ENCODE measurements at places on chromosomes 1 and 21. TPM values are rescaled to one million over a fixed set of nuclear protein-coding genes. Genes with fewer than 3 reads are reported as not detected.

Gene H3-3A
- total RNA-seq: 308 TPM

Gene SLC9C2
- not detected for total RNA-seq

Gene SPRR2F
- not detected for total RNA-seq

DNA sequence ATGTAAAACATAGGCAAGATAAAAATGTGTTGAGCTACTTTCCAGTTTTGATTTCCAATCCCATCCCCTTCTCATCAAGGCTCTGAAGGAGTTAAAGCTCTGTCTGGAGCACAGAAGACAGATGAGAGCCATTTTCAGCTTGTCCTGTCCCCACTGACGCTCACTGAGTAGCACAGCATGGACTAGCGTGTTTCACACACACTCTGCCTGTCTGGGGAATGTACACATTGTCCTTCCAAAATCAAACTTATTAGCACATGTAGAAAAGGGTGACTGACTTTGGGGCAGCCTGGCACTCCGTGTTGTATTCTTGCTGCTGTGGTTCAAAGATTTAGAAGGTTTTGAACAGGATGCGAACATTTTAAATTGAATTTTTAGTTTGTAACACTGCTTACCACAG lies 139.2 kb downstream of the NEK7 start:
- DNase-seq: no peak

DNA sequence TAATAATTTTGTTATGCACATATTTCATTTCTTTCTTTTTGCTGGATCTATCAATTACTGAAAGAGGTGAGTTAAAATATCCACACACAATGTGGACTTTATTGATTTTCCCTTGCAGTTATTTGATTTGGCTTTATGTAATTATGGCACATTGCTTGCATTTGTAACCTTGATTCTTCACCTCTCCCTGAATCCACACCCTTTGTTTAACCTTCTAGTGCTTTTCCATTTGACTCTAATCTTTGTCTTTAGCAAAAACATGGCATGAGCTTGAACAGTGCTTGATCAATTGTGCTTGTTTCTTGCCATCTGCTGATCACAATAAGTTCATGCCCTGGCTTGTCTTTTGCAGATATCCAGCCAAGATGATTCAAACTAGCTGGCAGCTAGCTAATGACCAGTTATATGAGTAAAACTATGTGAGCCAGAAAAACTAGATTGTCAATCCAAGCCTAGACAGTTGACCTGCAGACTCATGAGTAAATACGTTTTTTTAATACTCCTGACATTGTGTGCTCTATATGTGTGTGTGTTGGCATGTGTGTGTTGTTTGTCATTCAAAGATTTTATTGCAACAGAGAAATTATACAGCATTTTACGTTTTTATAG lies 899.2 kb downstream of the NCAM2 start:
- no peak for DNase-seq

DNA sequence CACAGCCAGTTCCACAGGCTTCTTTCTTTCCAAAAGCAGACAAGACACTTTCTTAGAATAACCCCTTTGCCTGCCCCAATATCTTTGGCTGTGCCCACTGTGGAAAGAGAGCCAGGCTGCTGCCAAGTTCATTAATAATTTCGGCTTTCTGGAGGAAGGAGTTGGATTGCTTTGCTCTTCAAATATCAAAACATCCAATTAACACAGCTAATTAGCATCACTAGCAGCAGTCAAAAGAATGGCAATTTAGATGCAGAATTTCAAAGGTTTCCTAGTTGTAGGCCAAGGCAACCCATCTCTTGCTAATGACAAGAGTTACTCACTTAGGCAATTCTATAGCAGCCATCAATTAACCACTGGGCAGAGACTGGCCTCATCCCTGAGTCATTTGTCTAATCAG lies 91.0 kb upstream of the SPATA6 start:
- no peak for DNase-seq

GRCh38 chr1:39149509-39149908 lies 55.0 kb upstream of the MACF1 start:
- DNase-seq: no peak

DNA sequence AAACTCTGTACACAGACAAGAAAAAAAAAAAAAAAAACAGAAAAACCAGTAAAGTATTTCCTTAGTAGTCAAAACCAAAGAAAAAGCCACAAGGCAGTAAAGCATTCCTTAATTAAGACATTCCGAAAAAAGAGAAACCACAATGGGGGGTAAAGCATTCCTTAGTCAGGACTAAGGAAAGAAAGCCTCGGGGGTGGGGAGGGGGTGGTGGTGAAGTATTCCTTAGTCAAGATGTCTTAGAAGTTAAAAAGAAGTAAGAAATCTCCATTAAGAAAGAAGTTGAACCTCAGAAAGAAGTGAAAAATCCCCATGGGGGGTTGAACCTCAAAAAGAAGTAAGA lies 28.2 kb upstream of the FMO1 start:
- no peak for DNase-seq

- peak; percentile 10 for DNase-seq
Observed at GRCh38 chr21:26405735-26406361, 167.2 kb downstream of the CYYR1 start.

GRCh38 chr1:203526572-203526971 lies 32.6 kb downstream of the OPTC start:
- no peak for DNase-seq

Gene KLF17
- total RNA-seq: not detected

Gene NBPF26
- total RNA-seq: 20.7 TPM

- DNase-seq: no peak
Observed at GRCh38 chr1:43339584-43340232, 2.1 kb downstream of the MPL start.

DNA sequence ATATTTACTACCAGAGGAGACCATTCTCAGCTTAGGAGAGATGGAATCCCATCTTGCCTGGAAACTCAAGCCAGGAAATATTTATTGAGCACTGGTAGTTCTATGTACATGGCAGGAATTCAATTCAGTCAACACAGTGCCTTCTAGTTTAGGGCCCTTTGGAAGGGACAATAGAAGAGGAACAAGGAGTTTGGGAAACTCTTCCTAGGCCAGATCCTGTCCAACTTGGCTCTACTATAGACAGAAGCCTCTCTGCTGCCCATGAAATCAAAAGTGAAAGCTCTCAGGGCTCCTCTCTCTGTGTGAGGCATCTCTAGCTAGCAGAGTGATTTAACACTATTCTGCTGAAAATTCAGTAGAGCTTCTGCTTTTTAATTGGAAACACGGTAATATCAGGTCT lies 244.6 kb upstream of the MAP1LC3C start:
- DNase-seq: no peak

DNA sequence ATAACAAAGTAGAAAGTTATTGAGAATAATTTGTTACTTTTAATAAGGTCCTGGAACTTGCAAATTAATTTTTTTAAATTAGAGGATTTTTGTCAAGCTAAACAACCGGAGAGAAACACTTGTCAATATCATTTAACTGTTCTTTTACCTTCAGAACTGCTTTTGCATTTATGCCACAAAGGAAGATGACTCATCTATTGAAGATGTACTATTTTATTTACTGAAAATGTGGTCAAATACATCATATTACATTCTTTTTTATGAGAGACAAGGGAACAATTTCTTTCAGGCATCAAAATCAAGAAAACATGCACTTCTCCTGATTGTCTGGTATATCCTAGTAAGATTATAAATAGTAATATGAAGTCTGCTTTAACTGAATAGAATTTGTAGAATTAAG lies 558.2 kb upstream of the PRMT6 start:
- no peak for DNase-seq

Gene VHLL
- 0.43 TPM for total RNA-seq

DNA sequence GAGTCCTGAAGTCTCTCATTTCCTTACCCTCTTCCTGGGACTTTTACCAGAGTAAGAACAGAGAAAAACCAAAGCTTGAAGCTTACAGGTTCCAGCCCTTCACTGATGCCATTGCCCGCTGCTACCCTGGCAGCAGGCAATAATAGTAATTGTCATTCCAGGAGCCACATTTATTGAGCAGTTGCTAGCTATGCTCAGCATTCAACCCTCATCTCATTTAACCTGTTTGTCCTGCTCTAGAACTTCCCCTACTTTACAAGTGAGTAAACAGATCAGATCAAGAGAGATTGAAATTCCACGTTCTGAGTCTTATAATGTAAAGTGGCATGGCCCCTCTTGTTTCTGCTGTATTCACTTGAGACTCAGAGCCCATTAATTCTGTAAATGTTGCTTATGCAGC lies 80.4 kb downstream of the ATP1A1 start:
- no peak for DNase-seq

DNA sequence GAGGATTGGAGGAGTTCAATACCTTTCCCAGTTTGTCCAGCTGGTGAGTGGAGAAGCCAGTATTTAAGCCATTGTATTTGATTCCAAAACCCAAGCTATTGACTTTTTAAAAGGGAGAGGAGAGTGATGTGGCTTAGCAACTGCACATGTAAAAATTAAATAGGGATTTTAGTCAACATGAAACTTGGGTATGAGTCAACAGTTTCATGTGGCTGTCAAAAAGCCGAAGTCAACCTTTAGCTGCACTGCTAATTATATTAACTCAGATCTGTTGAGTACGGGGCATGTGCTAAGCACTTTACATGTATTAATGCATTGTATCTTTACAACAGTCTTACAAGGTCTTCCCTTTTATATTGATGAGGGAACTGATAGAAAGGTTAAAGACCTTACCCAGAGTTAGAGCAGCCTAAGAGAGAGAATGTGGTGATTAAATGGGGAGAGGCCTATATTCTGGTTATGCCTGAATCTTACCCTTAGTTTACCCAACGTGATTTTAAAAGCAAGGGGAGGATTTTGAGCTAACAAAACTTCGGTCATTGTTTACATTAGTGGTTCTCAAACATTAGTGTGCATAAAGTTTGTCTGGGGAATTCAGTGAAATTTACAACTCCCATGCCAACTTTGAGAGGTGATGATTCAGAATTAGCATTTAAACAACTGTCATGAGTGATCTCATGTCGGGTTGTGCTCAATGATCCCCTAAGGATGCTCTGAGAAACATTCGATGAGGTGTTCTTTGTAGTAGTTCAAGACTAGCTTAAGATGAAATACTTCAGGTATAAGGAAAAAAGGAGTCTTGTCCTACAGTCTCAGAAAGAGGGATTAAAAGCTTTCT lies 6.9 kb upstream of the SLC35F3 start:
- DNase-seq: no peak

Gene TEX50
- total RNA-seq: not detected

Measured in activated CD8-positive, alpha-beta T cell treated with anti-CD3 and anti-CD28 coated beads for 36 hours (primary cell).